Epithelial cell of proximal tubule (primary cell): ENCODE measurements at places on chromosomes 4 and X. TPM values are rescaled to one million over a fixed set of nuclear protein-coding genes. Genes with fewer than 3 reads are reported as not detected.

DNA sequence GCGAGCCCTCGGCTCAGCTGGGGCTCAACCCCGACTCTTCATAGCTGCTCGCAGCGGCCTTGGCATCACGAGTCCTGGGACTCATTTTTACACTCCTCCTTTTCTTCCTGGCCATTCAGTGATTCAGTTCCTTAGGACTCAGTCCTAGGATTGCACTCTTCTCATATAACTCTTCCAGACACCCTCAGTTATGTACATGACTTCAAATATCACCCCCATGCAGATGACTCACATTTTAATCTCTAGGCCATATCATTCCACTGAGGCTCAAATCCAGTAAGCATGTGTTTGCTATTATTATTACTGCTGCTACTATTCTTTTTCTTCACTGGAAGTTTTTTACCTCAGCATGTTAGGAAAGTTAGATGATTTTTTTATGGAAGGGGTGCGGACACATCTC, 14.4 kb downstream of the ITGB1BP2 start:
- DNase-seq: no peak

The UGT2A3 gene
- 0.06 and 0.22 TPM in 2 replicates for total RNA-seq

- DNase-seq: peak; percentile 44
Measured at GRCh38 chr4:23930750-23931488, 41.1 kb upstream of the PPARGC1A start.

GRCh38 chrX:8971116-8971515, 62.8 kb downstream of the FAM9B start:
- peak; percentile 12 for DNase-seq

DNA sequence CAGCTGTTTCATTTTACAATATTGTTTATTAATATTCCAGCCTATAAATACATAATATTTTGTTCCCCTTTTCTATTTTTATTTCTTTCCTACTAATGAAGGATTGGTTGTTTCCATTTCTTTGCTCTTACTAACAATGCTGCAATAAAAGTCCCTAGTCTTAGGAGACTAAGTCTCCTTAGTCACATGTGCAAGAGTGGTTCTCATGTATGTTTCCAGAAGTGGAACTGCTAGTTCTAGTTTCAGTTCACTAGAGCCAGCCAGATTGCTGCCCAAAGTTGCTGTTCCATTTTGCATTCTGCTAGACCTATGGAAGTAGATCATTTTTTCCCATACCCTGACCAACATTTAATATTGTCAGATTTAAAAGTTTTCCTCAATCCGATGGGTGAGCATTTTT, 44.3 kb downstream of the CNGA1 start:
- DNase-seq: no peak

DNA sequence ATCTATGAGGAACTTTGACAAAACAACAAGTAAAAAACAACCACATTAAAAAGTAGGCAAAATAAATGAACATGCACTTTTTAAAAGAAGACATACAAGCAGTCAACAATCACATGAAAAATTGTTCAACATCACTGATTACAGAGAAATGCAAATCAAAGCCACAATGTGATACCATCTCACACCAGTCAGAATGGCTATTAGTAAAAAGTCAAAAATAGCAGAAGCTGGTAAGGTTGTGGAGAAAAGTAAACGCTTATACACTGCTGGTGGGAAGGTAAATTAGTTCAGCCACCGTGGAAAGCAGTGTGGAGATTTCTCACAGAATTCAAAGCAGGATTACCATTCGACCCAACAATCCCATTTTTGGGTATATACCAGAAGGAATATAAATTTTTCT, 17.0 kb upstream of the LNX1 start:
- no peak for DNase-seq

- DNase-seq: no peak
Measured at GRCh38 chr4:70688795-70689231, 481 bp downstream of the UTP3 start.

DNA sequence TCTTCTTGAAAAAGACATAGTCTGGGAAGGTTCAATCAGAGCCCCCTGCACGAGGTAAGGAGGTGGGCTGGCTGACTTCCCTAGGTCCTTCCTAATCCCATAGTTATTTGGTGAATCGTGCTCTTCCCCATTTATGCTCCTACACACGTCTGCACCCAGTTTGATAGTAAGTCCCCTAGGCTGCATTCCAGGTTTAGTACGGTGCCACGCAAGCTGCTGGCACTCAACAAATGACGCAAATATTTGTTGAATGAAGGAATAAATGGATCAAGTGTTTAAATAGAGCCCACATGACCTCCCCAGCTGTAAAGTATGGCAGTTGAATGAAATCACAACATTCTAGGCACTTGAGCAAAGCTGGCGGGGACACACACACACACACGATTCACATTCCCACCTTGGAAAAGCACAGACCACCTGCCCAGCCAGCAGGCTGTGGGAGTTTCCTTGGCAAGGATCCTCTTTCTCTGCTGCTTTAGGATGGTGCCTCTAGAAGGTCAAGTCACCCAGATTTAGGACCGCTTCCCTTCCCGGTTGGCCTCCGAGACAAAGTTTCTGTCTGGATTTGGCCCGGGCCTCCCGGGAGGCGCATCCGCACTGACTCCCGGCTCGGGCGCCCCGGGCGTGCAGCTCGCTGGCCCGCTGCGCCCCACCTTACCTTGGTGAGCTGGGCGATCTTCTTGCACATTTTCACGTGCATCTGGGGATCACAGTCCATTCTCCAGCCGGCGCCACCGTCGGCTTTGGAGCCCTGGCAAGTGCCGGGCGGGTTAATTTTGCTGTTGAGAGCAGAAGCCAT, 721 bp downstream of the FAM184B start:
- no peak for DNase-seq

GRCh38 chrX:17496407-17496806, 121.4 kb downstream of the NHS start:
- no peak for DNase-seq

DNA sequence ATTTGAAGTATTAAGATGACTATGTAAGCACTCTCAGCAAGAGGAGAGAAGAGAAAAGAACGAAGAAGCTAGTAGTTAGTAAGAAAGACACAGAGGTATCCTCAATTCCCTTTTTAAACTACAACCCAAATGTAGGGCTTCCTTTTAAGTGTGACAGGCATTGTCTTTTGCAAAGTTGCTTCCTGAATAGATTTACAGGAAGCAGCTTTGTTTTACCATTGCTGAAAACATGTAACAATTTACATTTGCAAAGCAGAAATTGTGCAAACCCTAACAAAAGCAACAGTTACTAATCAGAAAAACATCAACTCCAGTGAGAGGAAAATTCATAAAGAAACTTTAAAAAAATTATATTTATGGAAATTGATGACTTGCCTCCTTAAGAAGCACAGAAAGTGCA, 96.4 kb downstream of the FAM13A start:
- no peak for DNase-seq

DNA sequence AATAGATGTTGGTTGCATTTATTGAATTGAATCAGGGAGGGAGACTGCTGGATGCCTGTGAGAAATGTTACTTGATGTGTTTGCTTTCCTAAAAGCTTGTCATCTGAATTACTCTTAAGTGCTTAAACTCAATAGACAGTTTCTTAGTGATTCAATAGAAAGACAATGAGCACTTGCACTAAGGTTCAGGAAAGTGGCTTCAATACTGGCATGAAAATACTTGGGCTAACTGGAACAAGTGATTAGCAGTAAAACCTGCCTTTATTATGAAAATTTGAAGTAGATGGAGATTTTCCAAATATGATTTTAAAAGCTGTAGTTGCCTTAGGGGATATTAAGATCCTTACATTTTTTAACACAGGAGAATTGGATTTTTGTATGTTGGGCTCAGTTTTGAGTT, 123.3 kb downstream of the RNF150 start:
- no peak for DNase-seq

DNA sequence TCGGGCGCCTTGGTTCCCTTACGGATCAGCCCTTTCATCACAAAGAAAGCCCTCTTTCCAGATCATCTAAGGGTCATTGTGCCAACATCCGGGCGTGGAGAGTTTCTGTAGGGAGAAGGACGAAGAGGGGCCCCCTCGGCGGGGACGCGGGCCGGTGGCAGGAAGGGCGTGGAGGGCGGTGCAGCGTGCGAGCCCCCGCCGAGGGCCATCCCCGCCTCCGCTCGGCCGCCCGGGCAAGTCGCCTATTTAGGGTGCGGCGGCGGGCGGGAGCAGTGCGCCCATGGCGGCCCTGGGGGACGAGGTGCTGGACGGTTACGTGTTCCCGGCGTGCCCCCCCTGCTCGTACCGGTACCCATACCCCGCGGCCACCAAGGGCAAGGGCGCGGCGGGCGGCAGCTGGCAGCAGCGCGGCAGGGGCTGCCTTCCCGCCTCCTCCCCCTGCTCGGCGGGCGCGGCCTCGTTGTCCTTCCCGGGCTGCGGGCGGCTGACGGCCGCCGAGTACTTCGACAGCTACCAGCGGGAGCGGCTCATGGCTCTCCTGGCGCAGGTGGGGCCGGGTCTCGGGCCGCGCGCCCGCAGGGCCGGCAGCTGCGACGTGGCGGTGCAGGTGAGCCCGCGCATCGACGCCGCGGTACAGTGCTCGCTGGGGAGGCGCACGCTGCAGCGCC, at the start of gene ZAR1:
Gene ZAR1 (plus strand): TSS at position 241 of the 668 bp plus-strand sequence. CDS start 40 bp downstream, at position 281.
- no peak for DNase-seq

DNA sequence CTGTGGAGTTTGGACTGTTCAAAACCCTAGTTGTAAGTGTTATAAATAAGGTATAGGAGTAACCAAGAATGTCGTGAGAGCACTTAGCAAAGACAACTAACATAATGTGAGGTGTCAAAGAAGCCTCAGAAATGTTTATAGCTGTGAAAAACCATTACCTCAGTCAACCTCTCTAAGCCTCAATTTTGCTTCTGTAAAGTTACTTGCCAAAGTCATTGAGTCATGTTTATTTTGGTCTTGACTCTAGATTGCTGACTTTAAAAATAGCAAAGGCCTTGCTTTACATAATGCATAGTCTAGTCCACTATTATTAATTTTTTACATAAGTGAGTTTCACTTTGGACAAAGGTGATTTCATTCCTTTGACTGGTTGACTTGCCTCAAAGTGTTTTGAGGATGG, 257.6 kb upstream of the CXXC4 start:
- no peak for DNase-seq

GRCh38 chr4:5906191-5906590, 13.3 kb upstream of the CRMP1 start:
- no peak for DNase-seq

The CFAP99 gene
- total RNA-seq: not detected in 2 replicates

DNA sequence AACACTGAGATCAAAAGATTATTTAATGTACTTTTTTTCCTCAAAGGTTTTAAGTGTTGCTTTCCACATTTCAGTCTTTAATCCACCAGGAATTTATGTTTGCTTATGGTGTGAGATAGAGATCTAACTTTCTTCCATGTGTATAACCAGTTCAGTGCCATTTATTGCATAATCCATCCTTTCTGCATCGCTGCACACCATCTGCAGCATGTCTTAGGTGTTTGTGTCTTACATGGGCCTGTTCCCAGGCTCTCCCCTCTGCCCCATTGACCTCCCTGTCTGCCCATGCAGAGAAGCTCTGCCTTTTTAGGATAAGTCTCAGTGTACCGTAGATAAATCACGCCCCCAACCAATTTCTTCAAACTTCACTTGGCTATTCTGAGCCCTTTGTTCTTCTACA, 30.3 kb downstream of the NSDHL start:
- DNase-seq: peak; percentile 40

DNA sequence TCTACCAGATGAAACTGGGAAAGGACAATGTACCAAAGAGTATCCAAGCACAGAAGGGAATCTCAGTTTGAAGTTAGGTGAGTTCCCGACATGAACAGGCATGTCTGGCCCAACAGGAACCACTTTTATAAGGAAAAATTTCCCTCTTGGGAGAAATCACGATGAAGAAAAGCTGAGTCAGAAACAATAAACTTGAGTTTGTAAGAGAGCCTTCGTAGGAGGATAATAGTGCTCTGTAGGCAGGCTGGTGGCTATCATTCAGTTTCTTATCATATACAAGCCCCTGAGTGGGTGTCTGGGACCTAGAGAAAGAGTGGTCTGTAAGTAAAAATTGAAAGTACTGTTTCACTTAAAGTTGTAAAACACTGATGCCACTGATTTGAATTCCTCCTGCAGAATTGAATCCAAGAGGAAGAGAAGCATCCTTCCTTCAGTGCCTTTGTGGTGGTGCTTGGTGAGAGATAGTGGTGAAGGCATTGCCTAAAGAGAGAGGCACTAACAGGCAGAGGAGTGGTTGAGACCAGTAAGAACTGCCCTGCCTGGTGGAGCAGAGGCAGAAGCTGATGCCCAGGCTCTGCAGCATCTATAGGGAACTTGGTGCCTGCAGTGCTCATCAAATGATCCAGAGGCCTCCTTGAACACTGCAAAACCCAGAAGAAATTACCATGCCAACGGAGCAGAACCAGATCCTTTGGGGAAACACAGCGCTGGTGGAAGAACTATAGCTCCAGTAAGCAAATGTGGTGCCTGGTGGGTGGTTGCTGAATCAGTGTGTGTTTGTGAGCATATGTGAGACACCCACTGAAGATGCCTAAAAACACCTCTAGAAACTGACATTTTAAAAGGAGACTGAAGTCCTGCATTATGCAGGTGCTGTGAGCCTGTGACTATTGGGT, 31.7 kb upstream of the METAP1 start:
- no peak for DNase-seq

The FAM47A gene
- not detected in 2 replicates for total RNA-seq

GRCh38 chr4:22850630-22851029, 157.9 kb downstream of the GBA3 start:
- DNase-seq: no peak

The SMIM10L2A gene
- 0.65 and 2.3 TPM in 2 replicates for total RNA-seq

The DKC1 gene
- 41.2 and 66.1 TPM in 2 replicates for total RNA-seq

GRCh38 chr4:65983061-65983460, 312.8 kb upstream of the EPHA5 start:
- no peak for DNase-seq

DNA sequence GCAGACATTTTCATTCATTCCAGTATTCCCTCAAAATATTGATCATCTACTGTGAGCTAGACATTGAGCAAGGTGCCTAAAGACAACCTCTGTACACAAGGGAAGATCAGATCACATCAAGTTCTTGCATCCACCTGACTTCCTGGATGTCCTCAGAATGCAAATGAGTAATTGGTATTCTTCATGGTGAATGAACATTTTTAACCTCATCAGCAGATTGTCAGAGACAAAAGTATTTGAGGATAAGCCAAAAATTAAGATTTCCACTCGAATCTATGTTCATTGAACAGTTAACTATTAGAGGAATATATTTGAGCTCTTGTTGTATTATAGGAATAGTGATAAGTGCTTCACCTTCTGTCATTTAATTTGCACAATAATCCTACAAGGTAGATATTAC, 1.3 kb downstream of the SMARCAD1 start:
- DNase-seq: no peak

GRCh38 chr4:113904877-113905276, 74.6 kb downstream of the ARSJ start:
- no peak for DNase-seq

GRCh38 chr4:185774131-185774653, 37.8 kb downstream of the SORBS2 start:
- DNase-seq: no peak

- no peak for DNase-seq
Measured at GRCh38 chrX:4550018-4550417, 836.6 kb upstream of the PRKX start.

DNA sequence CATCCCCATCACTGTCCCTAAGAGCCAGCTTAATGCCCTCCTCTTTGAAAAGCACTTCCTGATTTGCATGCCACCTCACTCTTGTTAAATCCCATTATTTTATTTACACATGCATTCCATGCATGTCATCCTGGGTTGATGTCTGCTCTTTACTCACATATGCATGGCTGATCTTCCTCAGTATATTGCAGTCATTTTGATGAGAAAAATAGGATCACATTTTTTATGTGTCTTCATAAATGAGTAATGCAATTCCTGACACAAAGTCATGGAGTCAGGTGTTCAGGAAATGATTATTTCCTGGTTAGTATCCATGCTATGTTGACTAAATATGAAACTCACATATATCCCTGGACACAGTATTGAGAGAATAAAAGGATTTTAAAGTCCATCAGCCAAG, 204.7 kb downstream of the SLIT2 start:
- DNase-seq: no peak

The SPACA5 gene
- total RNA-seq: 0.51 TPM in 1 of 2 replicates, not detected in the other
